ENCODE measurements at places on chromosomes 1 and 21.

DNA sequence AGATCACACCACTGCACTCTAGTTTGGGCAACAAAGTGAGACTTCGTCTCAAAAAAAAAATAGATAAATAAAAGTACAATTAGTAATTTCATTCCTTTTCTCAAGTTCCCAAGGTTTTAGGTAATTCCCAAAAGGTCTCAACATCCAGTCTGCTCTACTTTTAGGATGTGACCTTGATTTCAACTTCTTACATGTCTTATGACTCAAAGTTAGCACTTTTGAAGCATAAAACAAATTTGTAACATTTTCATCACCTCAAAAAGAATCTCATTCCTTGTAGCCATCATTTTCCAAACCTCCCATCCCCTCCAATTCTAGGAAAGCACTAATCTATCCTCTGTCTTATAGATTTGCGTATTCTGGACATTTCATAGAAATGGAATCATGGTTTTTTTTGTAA, 32.2 kb downstream of the SNX27 start:
- H3K4me1 ChIP-seq, result no peaks in the 10 kb centered on the region
- no peaks in the 10 kb centered on the region for H3K27me3 ChIP-seq
- no peak overlapping the region for H3K4me3 ChIP-seq
- H3K36me3 ChIP-seq, result peaks cover 2% of the 10 kb centered on the region

GRCh38 chr1:48076017-48076416, 78.8 kb upstream of the TRABD2B start:
- H3K27me3 ChIP-seq, result no peaks in the 10 kb centered on the region
- H3K4me1 ChIP-seq, result no peaks in the 10 kb centered on the region
- H3K27ac ChIP-seq, result no peak overlapping the region

GRCh38 chr1:32338637-32339145, 2.7 kb upstream of the MARCKSL1 start:
- no peak overlapping the region for H3K4me3 ChIP-seq
- peaks cover 11% of the 10 kb centered on the region for H3K4me1 ChIP-seq
- no peak for DNase-seq

- H3K36me3 ChIP-seq, result no peaks in the 10 kb centered on the region
- DNase-seq, result no peak
- H3K4me1 ChIP-seq, result no peaks in the 10 kb centered on the region
- no peak overlapping the region for H3K4me3 ChIP-seq
These were observed 620.4 kb upstream of the BEND5 start for GRCh38 chr1:49397086-49397485.

- peaks cover 27% of the 10 kb centered on the region for H3K4me1 ChIP-seq
- peak; percentile 47 for DNase-seq
- H3K27me3 ChIP-seq, result no peaks in the 10 kb centered on the region
These were observed 681 bp downstream of the B4GALT2 start for GRCh38 chr1:43979528-43980254.

DNA sequence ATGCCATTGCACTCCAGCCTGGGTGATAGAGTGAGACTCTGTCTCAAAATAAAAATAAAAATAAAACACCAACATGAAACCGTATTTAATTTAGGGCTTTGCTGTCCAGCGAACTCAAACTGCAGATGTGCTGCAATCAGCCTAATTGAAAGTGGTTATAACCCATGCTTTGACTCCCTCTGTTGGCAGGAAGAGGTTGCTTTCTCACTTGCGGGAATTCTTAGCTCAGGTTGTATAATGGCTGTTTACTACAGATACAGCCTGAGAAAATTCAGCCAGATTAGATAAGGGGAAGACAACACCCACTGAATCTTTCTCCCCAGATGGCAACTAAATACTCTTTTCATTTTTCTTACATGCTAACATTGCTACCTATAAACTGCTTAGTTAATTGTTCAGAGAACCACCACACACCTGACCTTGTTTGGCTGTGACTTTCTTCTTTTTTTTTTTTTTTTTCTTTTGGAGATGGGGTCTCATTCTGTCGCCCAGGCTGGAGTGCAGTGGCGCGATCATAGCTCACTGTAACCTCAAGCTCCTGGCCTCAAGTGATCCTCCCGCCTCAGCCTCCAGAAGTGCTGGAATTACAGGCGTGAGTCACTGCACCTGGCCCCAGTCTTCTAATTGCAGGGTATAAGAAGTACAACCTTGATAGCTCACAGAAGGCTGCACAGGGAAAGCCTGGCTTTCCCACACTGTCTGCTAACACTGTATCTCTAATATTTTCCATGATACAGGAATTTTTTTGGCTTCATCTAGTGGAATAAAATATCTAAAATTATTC, 34.6 kb downstream of the DNTTIP2 start:
- no peak overlapping the region for H3K4me3 ChIP-seq
- peak; percentile 83 for DNase-seq
- peaks cover 25% of the 10 kb centered on the region for H3K4me1 ChIP-seq
- H3K36me3 ChIP-seq, result no peaks in the 10 kb centered on the region
- peak overlapping the region; percentile 99 for H3K27ac ChIP-seq
- no peaks in the 10 kb centered on the region for H3K27me3 ChIP-seq

DNA sequence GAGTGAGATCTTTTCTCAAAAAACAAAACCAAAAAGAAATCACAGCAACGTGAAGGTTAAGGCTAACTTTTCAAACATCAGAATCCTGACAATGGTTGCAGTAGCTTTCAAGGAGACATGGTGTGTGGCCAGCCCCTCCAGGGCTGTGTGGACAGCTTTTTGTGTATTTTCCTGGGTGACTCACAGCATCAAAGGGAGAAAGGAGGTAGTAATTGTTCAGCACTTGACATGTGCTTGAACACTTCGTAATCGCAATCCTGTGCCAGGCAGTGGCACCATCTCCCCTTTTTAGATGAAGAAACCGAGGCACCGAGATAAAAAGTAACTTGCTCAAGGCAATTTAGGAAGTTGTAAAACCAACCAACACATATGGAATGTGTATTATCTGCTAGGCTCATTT, 10.3 kb downstream of the NBL1 start:
- H3K4me3 ChIP-seq, result no peak overlapping the region
- H3K27ac ChIP-seq, result no peak overlapping the region
- no peak for DNase-seq
- H3K4me1 ChIP-seq, result peaks cover 14% of the 10 kb centered on the region
- H3K36me3 ChIP-seq, result no peaks in the 10 kb centered on the region
- H3K27me3 ChIP-seq, result no peaks in the 10 kb centered on the region

DNA sequence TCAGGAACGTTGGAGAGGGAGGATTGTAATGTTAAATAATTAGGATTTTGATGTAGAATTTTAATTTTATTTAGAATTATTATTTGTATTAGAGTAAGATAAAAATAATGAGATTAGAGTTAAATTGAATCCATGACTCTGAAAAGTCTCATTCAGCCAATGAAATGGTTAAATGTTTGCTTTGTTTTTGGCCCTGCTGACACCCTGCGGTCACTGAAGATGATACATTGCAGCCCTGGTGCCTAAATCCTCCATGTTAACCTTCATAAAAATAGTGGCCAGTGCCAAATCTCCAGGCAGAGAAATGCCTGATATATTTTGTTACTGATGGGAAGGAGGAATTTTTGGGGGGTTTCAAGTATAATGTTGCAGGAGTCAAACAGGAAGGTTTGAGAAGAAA, 27.3 kb upstream of the RLF start:
- peaks cover 25% of the 10 kb centered on the region for H3K27me3 ChIP-seq
- DNase-seq, result no peak
- peaks cover 13% of the 10 kb centered on the region for H3K4me1 ChIP-seq
- no peak overlapping the region for H3K4me3 ChIP-seq

GRCh38 chr1:86991549-86992186, 77.2 kb downstream of the HS2ST1 start:
- no peak overlapping the region for H3K4me3 ChIP-seq
- DNase-seq, result no peak
- peaks cover 10% of the 10 kb centered on the region for H3K4me1 ChIP-seq
- H3K27ac ChIP-seq, result no peak overlapping the region

DNA sequence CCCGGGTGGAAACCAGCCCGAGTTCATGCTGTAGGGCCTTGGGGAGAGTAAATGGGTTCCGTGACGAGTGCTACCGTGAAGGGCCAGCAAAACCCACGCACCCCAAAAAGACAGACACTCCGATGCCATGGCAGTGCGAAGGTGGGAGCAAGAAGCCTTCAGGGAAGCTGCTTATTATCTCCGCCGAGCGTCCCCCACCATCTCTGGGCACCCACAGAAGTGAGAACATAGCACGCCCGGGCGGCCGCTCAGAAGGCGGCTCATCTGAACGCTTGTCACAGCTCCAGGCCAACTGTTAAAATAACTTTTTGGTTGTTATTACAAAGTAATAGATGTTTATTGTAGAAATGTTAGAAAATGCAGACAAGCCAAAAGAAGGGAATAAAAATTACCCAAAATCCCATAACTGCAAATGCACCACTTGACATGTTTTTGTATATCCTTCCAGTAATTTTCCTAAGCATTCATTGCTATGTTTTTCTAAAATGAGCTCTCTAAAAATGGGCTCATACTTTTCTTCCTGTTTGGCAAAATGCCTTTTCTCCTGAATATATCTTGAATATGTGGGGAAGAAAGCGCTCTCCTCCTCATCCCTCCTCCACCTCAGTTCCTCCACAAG, 234.9 kb downstream of the NPHP4 start:
- no peaks in the 10 kb centered on the region for H3K36me3 ChIP-seq
- H3K27ac ChIP-seq, result no peak overlapping the region
- no peaks in the 10 kb centered on the region for H3K4me1 ChIP-seq

- no peaks in the 10 kb centered on the region for H3K36me3 ChIP-seq
- no peak overlapping the region for H3K27ac ChIP-seq
- H3K4me3 ChIP-seq, result no peak overlapping the region
- no peak for DNase-seq
- no peaks in the 10 kb centered on the region for H3K4me1 ChIP-seq
- no peaks in the 10 kb centered on the region for H3K27me3 ChIP-seq
These were observed 220.5 kb downstream of the TRABD2B start for GRCh38 chr1:47776667-47777131.

DNA sequence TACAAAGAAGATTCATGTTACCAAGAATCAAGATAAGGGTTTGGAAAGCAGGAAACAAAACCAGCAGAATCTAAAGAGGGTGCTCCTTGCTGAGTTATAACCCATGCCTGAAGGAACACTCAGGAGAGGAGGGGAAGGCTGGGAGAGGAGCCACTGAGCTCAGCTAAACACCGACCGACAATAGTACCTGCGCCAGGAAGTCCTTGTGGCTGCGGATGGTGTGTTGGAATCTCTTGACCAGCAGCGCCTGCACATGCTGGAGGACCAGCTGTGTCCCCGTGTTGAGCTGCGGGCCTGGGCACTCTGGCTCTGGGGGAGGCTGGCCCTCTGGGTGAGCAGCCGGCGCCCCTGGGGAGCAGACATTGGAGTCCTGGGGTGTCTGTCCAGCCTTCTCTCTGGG, 89.4 kb downstream of the ABCA4 start:
- peaks cover 4% of the 10 kb centered on the region for H3K4me1 ChIP-seq
- H3K4me3 ChIP-seq, result no peak overlapping the region
- H3K27me3 ChIP-seq, result no peaks in the 10 kb centered on the region
- DNase-seq, result no peak
- no peak overlapping the region for H3K27ac ChIP-seq

GRCh38 chr1:111602974-111603373, 16.6 kb upstream of the RAP1A start:
- DNase-seq, result no peak
- H3K4me1 ChIP-seq, result no peaks in the 10 kb centered on the region
- H3K27ac ChIP-seq, result no peak overlapping the region
- peaks cover 18% of the 10 kb centered on the region for H3K27me3 ChIP-seq
- no peak overlapping the region for H3K4me3 ChIP-seq

DNA sequence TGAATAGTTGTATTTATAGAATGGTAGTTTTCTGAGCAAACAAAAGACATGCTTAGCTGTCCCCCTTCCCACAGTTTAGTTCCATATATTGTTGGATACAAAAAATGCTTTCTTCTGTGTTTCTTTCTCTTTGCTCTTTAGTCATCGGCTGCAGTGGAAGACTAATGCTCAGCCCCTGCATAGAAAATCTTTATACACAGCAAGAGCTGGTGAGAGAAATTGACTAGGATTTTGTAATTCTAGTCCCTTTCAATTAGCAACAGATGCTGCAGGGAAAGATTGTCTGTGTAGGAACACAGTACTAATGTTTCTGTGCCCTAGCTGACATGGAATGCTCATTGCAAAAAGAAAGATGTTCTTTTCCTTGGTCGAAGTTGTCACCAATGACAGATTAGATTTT, 200.9 kb downstream of the RPS6KC1 start:
- no peaks in the 10 kb centered on the region for H3K36me3 ChIP-seq
- DNase-seq, result no peak
- no peaks in the 10 kb centered on the region for H3K4me1 ChIP-seq
- no peak overlapping the region for H3K4me3 ChIP-seq

- H3K4me3 ChIP-seq, result no peak overlapping the region
- H3K36me3 ChIP-seq, result no peaks in the 10 kb centered on the region
- H3K27ac ChIP-seq, result no peak overlapping the region
- no peaks in the 10 kb centered on the region for H3K27me3 ChIP-seq
- no peak for DNase-seq
- no peaks in the 10 kb centered on the region for H3K4me1 ChIP-seq
These were observed 18.6 kb upstream of the PAX7 start for GRCh38 chr1:18612073-18612472.

GRCh38 chr1:16296643-16297042, 55.6 kb downstream of the FBXO42 start:
- no peaks in the 10 kb centered on the region for H3K27me3 ChIP-seq
- DNase-seq, result no peak
- H3K36me3 ChIP-seq, result peaks cover 3% of the 10 kb centered on the region
- H3K27ac ChIP-seq, result no peak overlapping the region
- no peak overlapping the region for H3K4me3 ChIP-seq
- peaks cover 10% of the 10 kb centered on the region for H3K4me1 ChIP-seq

DNA sequence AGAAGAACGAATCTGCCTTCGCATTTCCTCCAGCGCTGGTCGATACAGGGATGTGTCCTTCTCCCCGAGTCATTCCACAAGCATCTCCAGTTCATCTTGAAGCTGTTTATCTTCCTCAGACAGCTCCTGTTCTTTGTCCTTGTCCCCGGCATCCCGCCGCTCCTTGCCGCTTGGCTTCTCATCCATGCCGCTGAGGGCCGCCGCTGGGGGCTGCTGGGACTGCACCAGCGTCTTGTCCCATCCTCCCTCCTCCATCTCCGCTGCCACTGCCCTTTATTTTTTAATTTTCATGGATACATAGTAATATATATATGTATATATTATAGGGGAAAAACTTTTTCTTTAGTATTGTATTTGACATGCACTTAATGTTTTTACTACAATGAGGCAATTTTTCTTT, 53.4 kb downstream of the FMN2 start:
- H3K4me3 ChIP-seq, result no peak overlapping the region
- H3K27me3 ChIP-seq, result no peaks in the 10 kb centered on the region
- no peak for DNase-seq
- H3K36me3 ChIP-seq, result no peaks in the 10 kb centered on the region
- no peaks in the 10 kb centered on the region for H3K4me1 ChIP-seq

GRCh38 chr1:20115479-20115878, 3.9 kb downstream of the PLA2G2D start:
- DNase-seq, result no peak
- H3K36me3 ChIP-seq, result no peaks in the 10 kb centered on the region
- no peak overlapping the region for H3K4me3 ChIP-seq
- no peak overlapping the region for H3K27ac ChIP-seq
- H3K4me1 ChIP-seq, result peaks cover 9% of the 10 kb centered on the region

DNA sequence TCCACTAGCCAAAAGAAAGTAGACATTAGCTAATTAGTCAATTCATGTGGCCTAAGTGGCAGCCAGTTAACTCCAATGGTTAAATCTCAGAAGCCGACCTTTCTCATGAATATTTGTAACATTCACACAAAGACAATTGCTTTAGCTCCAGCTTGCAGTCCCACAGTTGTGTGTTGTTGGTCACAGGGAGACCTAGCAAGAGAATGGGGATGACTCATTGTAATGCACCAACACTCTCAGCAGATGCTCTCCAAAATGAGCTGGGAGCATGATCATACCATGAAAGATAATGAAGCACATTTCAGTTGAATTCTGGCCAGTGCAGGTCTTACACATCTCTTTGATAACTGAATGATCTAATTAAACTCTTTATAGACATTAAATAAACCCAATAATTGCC, 160.4 kb downstream of the HLX start:
- H3K4me1 ChIP-seq, result peaks cover 17% of the 10 kb centered on the region
- no peak overlapping the region for H3K27ac ChIP-seq
- no peaks in the 10 kb centered on the region for H3K36me3 ChIP-seq
- peak; percentile 33 for DNase-seq

Data from endothelial cell of umbilical vein (primary cell).